ENCODE measurements at places on chromosomes 2 and 18. TPM values are rescaled to one million over a fixed set of nuclear protein-coding genes. Genes with fewer than 3 reads are reported as not detected.

Gene COLEC11
- polyA plus RNA-seq = 0.34 TPM

Gene CXCR2
- 0.07 TPM for polyA plus RNA-seq

Gene TMEM17
- 2.0 TPM for polyA plus RNA-seq

Gene UGT1A4
- not detected for polyA plus RNA-seq

Gene CDK15
- 0.70 TPM for polyA plus RNA-seq

Gene ABCA12
- not detected for polyA plus RNA-seq

Gene LMAN2L
- 27.5 TPM for polyA plus RNA-seq

DNA sequence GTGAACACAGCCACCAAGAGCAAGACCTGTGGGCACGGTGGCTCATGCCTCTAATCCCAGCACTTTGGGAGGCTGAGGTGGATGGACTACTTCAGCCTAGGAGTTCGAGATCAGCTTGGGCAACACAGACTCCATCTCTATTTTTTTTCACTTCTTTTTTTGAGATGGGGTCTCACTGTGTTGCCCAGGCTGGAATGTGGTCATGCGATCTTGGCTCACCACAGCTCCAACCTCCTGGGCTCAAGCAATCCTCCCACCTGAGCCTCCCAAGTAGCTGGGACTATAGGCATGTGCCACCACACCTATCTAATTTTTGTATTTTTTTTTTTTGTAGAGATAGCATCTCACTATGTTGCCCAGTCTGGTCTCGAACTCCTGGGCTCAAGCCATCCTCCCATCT, 54.4 kb upstream of the SPRED2 start:
- no peak for DNase-seq

GRCh38 chr2:118671701-118672454, 175.6 kb downstream of the EN1 start:
- peak; percentile 90 for DNase-seq

- DNase-seq = peak; percentile 78
These were observed 291.2 kb upstream of the DDX18 start for GRCh38 chr2:117523267-117523666.

- DNase-seq = no peak
These were observed 97.8 kb upstream of the GLI2 start for GRCh38 chr2:120637847-120638246.

All from muscle of back (tissue), 13 donors.